ENCODE measurements at places on chromosomes 1 and 21.

- no peak for DNase-seq
Observed at GRCh38 chr1:207034998-207035397, 2.4 kb upstream of the C1orf116 start.

- no peak for DNase-seq
Observed at GRCh38 chr1:39689635-39690034, 1.6 kb downstream of the HPCAL4 start.

- DNase-seq = no peak
Observed at GRCh38 chr1:73948055-73948454, 249.9 kb downstream of the LRRIQ3 start.

DNA sequence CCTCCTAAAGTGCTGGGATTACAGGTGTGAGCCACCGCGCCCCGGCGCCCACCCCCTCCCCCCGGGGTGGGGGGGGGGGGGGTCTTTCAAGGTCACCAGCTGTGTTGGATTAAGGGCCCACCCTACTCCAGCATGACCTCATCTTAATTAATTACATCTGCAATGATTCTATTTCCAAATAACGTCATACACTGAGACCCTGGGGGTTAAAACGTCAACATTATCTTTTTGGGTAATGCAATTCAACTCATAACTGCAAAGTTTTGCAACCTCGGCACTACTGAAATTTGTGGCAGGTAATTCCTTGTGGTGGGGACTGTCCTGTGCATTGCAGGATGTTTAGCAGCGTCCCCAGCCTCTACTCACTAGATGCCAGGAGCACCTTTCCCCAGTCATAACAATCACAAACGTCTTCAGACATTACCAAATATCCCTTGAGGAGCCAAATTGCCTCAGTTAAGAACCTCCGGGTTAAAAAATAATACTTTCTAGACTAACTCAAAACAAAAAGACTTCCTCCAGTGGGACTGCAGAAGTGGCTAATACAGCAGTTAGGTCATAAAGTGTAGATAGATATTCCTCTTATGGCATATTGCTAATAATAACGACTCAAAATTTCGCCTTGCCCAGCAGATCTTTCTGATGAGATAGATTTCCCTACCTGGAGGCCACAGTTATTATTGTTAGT is 233.0 kb upstream of the KAZN start:
- DNase-seq = no peak

DNA sequence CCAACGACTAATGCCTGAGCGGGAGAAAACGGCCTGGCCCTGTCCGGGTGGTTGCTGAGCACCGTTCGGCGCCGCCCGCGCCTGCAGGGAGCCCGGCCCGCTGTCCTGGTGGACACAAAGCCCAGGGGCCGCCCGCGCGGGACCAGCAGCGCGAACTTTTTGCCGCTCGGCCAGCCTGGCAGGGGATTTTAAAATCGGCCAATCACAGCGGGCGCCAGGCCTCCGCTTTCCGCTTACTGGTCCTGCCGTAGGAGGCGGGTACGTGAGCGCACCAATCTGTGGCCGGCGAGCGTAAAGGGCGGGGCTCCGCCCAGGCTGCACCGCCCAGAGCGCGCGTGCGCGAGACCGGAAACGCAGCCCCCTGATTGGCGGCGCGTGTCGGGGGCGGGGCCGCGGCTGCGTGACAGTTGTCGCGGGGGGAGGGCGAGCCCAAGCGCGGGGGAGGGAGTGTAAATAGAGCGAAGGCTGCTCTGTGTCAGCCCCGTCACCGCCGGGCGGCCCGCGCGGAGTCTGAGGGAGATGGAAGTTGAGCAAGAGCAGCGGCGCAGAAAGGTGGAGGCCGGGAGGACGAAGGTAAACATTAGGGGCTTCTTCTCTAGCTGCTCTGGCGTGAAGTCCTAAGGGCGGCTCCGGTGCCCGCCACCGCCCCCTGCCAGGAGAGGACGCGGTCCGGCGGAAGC is at the start of the genes C21orf58 and PCNT:
C21orf58 (minus strand) TSS at position 161 of the 680 bp plus-strand sequence. CDS start 1,132 bp downstream, outside the sequence.
PCNT (plus strand) TSS at position 447 of the 680 bp plus-strand sequence; CDS start at position 520, 73 bp downstream.
- peak; percentile 90 for DNase-seq

DNA sequence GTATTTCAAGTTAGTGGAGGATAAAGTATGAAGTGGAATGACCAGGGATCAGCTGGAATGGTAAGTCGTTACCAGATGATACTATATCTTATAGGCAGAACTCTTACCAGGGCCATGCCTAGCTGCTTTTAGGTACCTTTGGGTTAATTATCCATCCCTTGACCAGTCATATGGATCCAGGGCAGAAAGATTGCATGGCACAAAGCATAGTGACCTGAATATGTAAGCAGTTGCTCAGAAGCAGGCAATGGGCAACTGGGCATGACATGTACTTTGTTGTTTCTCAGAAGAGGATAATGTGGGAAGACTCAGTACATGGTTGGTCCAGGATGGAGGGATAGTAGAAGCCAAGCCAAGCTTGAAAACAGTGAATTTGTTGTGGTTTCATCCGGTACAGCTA is 87.2 kb downstream of the CLEC20A start:
- no peak for DNase-seq

DNA sequence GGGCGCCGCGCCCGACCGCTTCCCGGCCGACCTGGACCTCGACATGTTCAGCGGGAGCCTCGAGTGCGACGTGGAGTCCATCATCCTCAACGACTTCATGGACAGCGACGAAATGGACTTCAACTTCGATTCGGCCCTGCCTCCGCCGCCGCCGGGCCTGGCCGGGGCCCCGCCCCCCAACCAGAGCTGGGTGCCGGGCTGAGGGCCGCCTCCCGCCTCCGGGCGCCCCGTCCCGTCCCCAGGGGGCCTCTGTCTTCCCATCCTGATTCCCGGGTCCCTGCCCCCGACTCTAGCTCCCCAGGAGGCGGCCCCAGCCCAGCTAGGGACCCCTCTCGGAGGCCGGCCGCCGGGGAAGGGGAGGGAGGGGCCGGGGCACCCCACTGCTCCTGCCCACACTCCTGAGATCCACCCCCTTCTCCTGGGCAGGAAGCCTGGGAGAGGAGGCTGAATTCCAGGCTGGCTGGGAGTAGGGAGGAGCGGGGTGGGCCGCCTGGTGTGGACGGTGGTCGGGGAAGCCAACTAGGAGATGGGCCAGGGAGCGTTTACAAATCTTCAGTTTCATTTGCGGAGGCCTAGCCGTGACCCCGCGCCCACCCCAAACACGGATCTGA is 21.4 kb downstream of the FOXO6 start:
- DNase-seq = no peak

- no peak for DNase-seq
Observed at GRCh38 chr1:171424494-171424893, 60.8 kb upstream of the PRRC2C start.

DNA sequence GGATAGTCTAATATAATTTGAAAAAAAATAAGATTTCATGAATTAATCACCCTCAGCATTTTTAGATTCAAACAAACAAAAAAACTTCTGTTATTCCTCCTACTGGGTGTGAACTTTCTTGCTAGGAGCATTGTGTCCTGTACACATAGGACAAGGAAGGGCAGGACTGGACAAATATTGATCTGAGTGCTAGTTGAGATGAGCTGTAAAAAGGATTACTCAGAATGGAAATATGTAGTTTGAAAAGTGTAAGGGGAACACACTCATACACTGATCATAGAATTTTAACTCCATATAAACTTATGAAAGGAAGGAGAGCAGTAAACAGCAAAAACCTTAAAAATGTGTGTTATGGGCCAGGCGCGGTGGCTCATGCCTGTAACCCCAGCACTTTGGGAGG is 156.5 kb upstream of the ZNF648 start:
- DNase-seq = no peak

GRCh38 chr1:28779751-28780408 is 32.1 kb upstream of the OPRD1 start:
- no peak for DNase-seq

DNA sequence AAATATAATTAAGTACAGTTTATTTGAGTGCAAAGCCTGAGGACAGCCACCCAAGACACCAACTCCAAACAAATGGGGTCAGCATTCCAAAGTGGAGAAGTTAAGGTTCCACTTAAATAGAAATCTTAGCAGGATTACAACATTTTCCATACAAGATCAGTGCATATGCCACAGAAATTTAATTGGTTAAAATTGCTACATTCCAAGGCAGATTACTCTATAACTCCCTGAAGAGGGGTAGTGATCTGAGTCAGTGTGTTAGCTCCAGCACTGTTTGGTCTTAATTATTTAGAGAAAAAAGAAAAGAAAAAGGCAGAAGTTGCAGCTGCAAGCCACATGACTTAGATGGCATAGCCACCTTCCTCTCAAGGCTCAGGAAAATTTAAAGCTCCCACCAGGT is 297.5 kb downstream of the HHIPL2 start:
- DNase-seq = no peak

GRCh38 chr1:8276173-8276914 is 41.6 kb upstream of the SLC45A1 start:
- no peak for DNase-seq

GRCh38 chr1:25807480-25808390 is 7.7 kb downstream of the SELENON start:
- DNase-seq = no peak

GRCh38 chr1:182278144-182279054 is 113.2 kb downstream of the GLUL start:
- no peak for DNase-seq

- DNase-seq = no peak
Observed at GRCh38 chr1:24857507-24858133, 72.5 kb downstream of the RUNX3 start.

GRCh38 chr1:30267856-30268255 is 455.5 kb downstream of the MATN1 start:
- no peak for DNase-seq

- peak; percentile 12 for DNase-seq
Observed at GRCh38 chr21:20971296-20971921, 26.8 kb upstream of the NCAM2 start.

- peak; percentile 65 for DNase-seq
Observed at GRCh38 chr1:182707122-182707521, 22.7 kb upstream of the RGS8 start.

- no peak for DNase-seq
Observed at GRCh38 chr1:95903060-95903459, 669.0 kb downstream of the RWDD3 start.

DNA sequence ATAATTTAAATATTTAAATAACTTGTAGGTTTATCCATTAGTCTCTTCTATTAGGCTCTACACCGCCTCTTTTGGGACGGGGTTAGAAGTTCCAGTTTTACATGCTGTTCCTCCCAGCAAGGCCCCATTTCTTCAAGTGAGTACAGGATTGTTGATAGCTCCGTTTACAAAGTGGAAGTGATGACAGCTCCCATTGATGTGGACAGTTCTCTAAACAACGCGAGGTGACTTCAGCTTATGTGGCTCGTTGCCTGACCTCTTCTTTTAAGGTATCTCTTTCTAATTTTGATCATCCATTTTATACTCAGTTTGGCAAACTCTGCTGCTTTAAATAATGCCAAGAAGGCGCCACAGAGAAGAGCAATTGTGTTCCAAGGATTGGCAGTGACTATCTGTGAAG is 49.7 kb downstream of the PACC1 start:
- DNase-seq = no peak

DNA sequence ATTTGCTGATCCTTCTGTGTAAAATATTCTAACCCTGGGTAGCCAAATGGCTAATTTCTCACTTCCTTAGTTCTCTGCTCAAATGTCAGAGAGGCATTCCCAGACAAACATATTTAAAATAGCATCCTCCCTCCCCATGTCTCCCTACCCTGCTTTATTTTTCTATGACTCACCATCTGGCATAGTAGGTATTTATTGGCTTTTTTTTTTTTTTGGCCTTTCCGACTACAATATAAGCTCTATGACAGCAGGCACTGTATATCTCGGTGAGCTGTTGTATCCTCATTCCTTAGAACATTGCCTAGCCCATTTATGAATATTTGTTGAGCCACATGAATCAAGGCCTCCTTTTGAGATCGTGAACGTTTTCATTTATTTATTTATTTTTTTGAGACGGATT is 1.5 kb upstream of the NEK7 start:
- no peak for DNase-seq

GRCh38 chr1:229514578-229515275 is 6.6 kb upstream of the NUP133 start:
- DNase-seq = peak; percentile 15

DNA sequence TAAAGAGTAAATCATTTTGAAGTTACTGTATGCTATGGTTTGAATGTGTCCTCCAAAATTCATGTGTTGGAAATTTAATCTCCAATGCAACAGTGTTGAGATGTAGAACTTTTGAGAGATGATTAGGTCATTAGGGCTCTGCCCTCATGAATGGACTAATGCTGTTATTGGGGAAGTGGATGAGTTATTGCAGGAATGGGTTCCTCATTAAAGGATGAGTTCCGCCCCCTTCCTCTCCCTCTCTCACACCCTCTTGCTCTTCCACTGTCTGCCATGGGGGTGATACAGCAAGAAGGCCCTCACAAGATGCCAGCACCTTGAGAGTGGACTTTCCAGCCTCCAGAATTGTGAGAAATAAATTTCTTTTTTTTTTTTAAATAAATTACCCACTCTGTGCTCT is 97.6 kb downstream of the ATP1A1 start:
- DNase-seq = no peak

DNA sequence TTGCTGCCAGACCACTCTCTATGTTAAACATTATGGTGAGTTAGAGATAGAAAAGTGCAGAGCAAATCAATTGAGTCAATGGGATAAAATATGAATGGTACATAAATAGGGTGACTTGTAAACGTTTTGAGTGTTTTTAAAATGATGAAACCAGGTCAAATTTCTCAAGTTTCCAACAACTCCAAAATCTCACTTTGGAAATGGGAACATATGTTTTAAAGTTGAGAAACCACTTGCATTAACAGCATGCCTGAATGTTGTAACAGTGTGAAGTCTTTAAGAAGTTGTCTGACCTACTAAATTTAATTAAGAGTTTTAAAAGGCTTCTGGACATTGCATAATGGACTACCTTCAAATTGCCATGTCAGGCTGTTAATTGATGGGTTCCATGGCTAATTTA is 33.6 kb upstream of the RAVER2 start:
- no peak for DNase-seq

- no peak for DNase-seq
Observed at GRCh38 chr1:248841702-248842395, 3.8 kb downstream of the ZNF672 start.

- no peak for DNase-seq
Observed at GRCh38 chr1:156895455-156895812, 1.9 kb downstream of the PEAR1 start.

DNA sequence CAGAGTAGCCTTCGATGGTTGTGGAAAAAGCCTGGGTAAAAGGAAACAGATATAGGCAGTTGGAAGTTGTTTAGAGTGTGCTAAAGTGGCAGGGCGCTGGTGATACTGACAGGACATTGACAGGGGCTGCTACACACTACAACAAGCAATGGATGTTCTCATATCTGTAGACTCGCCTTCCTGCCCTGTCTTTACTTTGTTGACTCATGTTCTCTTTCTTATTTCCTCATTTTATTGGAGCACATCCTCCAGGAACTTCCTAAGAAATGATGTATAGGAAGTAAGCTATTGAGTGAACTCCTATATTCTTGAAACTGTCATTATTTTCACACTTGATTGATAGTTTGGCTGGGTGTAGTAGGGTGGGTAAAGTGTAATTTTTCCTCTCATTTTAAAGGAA is 51.0 kb downstream of the C4BPA start:
- DNase-seq = no peak
